ENCODE measurements at places on chromosomes 1 and 21. TPM values are rescaled to one million over a fixed set of nuclear protein-coding genes. Genes with fewer than 3 reads are reported as not detected.

The PROX1 gene
- polyA plus RNA-seq: not detected

The ABCG1 gene
- 10.9 TPM for polyA plus RNA-seq

The SPOCD1 gene
- 0.24 TPM for polyA plus RNA-seq

The NBPF9 gene
- polyA plus RNA-seq: 0.37 TPM

The TSPEAR gene
- not detected for polyA plus RNA-seq

The C1orf52 gene
- polyA plus RNA-seq: 29.2 TPM

The TMEM200B gene
- polyA plus RNA-seq: not detected

The LCE1F gene
- polyA plus RNA-seq: not detected

The MTARC1 gene
- 0.37 TPM for polyA plus RNA-seq

The SHISA4 gene
- polyA plus RNA-seq: 0.83 TPM

The TACSTD2 gene
- not detected for polyA plus RNA-seq

The CCDC27 gene
- polyA plus RNA-seq: not detected

The NTNG1 gene
- polyA plus RNA-seq: not detected

The AGMAT gene
- not detected for polyA plus RNA-seq

The CRB1 gene
- not detected for polyA plus RNA-seq

The SAMD11 gene
- polyA plus RNA-seq: not detected

The ALX3 gene
- not detected for polyA plus RNA-seq

The HCRTR1 gene
- not detected for polyA plus RNA-seq

The DMBX1 gene
- not detected for polyA plus RNA-seq

The SH2D2A gene
- 76.4 TPM for polyA plus RNA-seq

The IFNLR1 gene
- not detected for polyA plus RNA-seq

The RAP1GAP gene
- polyA plus RNA-seq: not detected

The LEFTY1 gene
- not detected for polyA plus RNA-seq

The SF3B4 gene
- 70.1 TPM for polyA plus RNA-seq

The TMEM82 gene
- polyA plus RNA-seq: not detected

The MANEAL gene
- polyA plus RNA-seq: 2.2 TPM

The LPGAT1 gene
- 46.9 TPM for polyA plus RNA-seq

The FMO4 gene
- polyA plus RNA-seq: 4.1 TPM

The APOBEC4 gene
- not detected for polyA plus RNA-seq

The SRGAP2 gene
- 21.3 TPM for polyA plus RNA-seq

The PIK3R3 gene
- 1.6 TPM for polyA plus RNA-seq

The OPTC gene
- polyA plus RNA-seq: not detected

The SELENBP1 gene
- not detected for polyA plus RNA-seq

The AMPD1 gene
- polyA plus RNA-seq: not detected

The ZNF695 gene
- polyA plus RNA-seq: not detected

The CHML gene
- 2.0 TPM for polyA plus RNA-seq

The GNAT2 gene
- polyA plus RNA-seq: not detected

The HSPA6 gene
- 8.8 TPM for polyA plus RNA-seq

The TRNP1 gene
- polyA plus RNA-seq: not detected
